ENCODE measurements at places on chromosomes 5 and 9. TPM values are rescaled to one million over a fixed set of nuclear protein-coding genes. Genes with fewer than 3 reads are reported as not detected.
A peak's percentile ranks its signal among the peaks of the same experiment; 100 is the strongest.

Gene FOXD1
- total RNA-seq: 73.4 TPM

Gene SLC34A3
- not detected for total RNA-seq

Gene CCL19
- total RNA-seq: not detected

DNA sequence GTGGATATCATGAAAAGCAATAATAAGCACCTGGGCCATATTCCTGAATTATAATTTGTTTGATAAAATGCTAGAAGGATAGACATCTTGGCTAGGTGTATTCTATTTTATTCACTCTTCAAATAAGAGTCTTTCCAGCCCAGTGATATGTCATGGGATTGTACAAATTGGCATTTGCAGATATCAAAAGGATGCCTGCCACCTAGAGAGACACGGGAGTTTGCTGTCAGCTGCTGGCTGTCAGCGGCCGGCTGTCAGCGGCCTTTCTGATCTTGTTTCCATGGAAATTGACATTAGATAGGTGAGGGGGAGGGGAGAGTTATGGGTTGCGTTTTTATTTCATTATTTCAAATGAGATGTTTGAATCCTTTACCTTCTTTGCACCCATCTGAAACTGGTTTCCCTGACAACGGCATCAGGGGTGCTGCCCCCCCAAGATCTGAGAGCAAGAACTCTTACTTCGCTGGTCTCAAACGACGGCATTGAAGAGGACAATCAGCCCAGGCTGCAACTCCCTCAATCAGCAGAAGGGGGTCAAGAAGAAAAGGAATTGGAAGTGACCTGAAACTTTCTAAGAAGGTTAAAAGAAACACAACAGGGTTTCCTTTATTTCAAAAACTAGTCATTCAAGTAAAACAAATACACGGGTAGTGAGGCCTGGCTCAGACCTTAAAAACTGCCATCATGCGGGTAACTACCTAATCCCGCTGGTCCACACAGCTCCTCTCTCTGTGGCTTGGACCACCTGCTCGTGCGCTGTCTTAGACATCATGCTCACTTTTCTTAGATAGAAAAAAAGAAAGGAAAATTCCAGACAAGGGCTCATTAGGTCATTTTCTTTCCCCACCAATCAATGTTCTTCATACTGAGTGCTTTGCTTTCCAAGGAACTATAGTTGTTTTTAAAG is 115.7 kb downstream of the TLE1 start:
- H3K4me3 ChIP-seq: no peak overlapping the region
- no peak for DNase-seq
- peaks cover 8% of the 10 kb centered on the region for H3K36me3 ChIP-seq
- peaks cover 27% of the 10 kb centered on the region for H3K4me1 ChIP-seq

DNA sequence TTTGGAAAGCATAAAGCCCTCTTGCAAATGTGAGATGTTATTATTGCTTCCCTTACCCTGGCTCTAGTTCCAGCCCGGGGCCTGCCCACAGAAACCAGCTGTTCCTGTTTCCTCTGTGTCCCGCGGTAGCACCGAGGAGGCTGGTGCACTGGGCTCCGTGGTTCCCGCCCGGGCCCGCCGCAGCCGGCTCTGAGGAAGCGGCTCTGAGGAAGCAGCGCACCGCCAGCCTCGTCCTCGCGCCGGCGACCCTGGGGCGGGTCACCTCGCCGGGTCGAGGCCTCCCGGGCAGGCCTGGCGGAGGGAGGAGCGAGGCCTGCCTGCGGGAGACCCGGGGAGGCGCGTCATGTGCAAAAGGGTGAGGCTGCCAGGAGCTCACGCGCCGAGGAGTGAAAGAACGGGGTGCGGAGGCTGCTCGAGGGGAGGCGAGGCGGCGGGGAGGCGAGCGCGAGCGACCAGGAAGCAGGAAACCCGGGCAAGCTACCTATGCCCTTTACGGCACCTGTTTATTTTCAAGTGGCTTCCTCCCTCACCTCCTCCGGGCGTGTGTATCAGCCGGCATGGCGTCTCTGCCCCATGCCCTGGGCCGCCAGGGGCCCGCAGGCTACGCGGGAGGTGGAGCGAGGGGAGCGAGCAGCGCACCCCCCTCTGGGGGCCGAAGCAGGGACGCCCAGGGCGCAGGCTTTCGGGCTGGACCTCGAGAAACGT is 61.3 kb upstream of the MEGF10 start:
- H3K36me3 ChIP-seq: peaks cover 4% of the 10 kb centered on the region
- H3K27me3 ChIP-seq: peaks cover 4% of the 10 kb centered on the region
- H3K4me1 ChIP-seq: peaks cover 18% of the 10 kb centered on the region

DNA sequence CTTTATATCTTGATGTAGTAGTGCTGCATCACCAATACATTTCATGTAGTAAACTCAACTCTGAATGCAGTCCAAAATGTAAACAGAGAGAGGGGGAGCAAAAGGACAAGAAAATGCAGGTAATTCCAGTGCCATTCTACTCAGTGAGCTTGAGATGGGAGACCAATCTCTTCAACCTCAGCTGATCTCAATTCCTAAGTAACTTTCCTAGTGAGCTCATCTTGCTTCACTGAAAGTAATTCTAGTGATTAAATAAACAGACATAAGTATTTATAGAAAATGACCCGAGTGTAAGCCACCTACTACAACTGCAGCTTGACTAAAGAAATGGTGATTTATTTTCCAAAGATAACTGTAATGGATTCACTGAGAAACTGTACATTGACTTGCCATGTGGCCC is 424.5 kb downstream of the DMRT2 start:
- no peaks in the 10 kb centered on the region for H3K4me1 ChIP-seq
- H3K27ac ChIP-seq: no peak overlapping the region
- DNase-seq: no peak
- H3K4me3 ChIP-seq: no peak overlapping the region

DNA sequence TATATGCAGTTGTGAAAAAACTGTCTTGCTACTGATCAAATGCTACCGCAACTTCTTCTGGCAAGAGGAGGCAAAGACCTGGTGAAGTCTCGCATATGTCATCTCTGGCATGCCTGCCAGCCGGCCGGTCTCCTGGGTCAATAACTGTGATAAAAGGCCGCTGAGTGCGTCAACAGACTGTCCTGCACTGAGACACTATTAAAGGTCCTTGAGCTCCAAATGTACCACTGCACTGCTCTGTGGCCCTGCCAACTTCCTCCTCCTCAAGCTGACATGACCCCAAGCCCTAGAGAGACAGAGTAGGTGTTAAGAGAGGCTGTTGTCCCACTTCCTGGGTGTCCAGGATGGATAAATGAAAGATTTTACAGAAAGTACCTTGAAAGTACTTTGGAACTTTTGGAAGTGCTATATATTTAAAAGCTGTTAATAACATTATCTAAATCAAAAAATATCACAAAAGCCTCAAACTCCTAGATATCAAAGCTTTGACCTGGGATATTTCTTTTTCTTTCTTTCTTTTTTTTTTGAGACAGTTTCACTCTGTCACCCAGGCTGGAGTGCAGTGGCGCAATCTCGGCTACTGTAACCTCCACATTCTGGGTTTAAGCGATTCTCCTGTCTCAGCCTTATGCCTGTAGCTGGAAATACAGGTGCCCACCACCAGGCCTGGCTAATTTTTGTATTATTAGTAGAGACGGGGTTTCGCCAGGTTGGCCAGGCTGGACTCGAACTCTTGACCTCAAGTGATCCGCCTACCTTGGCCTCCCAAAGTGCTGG is 31.5 kb downstream of the RAPGEF1 start:
- no peaks in the 10 kb centered on the region for H3K27me3 ChIP-seq
- DNase-seq: no peak
- peak overlapping the region; percentile 61 for H3K27ac ChIP-seq
- H3K4me1 ChIP-seq: peaks cover 45% of the 10 kb centered on the region

DNA sequence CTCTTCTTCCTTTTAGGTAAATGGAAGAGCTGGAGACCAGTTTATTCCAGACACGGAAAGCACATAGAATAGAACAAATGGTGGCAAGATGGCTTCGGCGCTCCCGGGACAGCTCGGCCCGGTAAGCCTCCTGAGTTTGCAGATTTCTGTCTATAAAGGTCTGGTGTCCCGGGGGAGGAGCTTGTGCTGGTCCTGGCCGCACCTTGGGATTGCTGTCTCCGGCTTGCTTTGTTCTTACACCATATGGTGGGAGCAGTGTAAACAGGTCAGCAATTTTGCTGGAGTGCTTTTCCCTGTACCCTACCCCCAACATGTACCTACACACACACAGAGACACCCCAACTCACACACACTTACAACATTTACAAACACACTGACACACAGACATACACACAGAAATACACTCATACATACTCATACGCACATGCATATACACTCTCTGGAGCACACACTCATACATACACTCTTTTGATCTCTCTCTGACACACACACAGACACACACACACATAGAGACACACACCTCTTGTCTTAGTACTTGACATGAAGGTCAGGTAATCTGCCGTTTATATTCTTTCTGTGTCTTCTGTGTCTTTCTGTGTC is 42.0 kb downstream of the FRMPD1 start:
- no peak overlapping the region for H3K27ac ChIP-seq
- H3K4me1 ChIP-seq: no peaks in the 10 kb centered on the region
- peaks cover 80% of the 10 kb centered on the region for H3K27me3 ChIP-seq
- H3K4me3 ChIP-seq: no peak overlapping the region
- no peaks in the 10 kb centered on the region for H3K36me3 ChIP-seq

DNA sequence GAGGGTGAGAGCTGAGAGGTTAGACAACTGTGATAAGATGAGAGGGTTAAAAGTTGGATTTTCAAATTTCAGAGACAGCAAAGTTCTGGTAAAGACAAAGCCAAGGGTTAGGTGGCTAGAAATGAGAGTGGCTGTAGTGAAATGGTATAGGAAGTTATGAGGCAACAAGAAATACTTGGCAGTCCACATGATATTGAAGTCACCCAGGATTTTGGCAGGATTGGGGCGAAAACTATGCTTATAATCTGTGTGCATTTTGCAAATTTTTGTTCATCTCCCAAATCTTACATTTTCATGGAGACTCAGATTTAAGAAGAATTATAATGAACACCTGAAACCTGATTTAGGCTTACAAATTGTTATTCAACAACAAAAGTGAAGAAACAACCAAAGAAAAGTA is 35.6 kb downstream of the C9 start:
- H3K27me3 ChIP-seq: peaks cover 45% of the 10 kb centered on the region
- H3K27ac ChIP-seq: no peak overlapping the region
- DNase-seq: no peak
- no peaks in the 10 kb centered on the region for H3K4me1 ChIP-seq

DNA sequence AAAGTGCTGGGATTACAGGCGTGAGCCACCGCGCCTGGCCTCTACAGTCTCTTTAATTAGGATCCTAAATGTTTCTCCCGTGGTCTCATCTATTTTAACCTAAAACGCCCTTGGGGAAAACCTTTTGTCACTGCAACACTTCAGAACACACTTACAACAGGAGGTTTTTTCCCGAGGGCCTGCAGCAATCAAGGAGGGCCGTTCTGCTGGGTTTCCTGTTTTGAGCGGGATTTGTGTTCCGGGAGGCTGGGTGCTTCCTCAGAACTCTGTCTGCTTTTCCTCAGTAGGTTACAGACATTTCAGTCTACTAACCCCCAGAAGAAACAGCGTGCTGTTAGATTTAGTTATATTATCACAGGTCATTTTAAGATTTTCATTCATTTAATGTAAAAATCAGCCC is 65.4 kb upstream of the IRX4 start:
- no peaks in the 10 kb centered on the region for H3K36me3 ChIP-seq
- no peak overlapping the region for H3K4me3 ChIP-seq
- no peak for DNase-seq
- H3K27me3 ChIP-seq: peaks cover 9% of the 10 kb centered on the region
